Lung microvascular endothelial cell (primary cell): ENCODE measurements at places on chromosomes 11 and 22. TPM values are rescaled to one million over a fixed set of nuclear protein-coding genes. Genes with fewer than 3 reads are reported as not detected.

APOC3 gene
- total RNA-seq: not detected in 2 replicates

TENM4 gene
- under 0.01 TPM in 1 of 2 replicates, not detected in the other for total RNA-seq

- DNase-seq: peak; percentile 17
These were observed 19.2 kb upstream of the OR56A3 start for GRCh38 chr11:5922749-5923426.

DNA sequence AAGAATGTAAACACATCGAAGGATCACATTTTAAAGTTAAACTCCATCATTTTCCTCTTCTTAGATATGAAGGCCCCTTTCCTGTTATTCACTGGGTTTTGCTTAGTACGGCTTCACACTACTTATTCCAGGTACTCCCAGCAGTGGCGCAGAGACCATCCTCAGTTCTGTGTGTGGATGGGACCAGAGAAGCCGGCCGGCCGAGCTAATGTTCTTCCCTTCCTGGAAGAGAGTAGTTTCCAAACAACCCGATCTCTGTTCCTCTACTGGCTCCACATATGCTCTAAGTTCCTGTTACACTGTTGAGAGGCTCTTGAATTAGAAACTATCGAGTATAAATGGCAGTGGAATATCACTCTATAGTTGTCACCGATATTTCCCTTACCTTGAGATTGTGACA lies 684 bp upstream of the NFRKB start:
- DNase-seq: no peak

DNA sequence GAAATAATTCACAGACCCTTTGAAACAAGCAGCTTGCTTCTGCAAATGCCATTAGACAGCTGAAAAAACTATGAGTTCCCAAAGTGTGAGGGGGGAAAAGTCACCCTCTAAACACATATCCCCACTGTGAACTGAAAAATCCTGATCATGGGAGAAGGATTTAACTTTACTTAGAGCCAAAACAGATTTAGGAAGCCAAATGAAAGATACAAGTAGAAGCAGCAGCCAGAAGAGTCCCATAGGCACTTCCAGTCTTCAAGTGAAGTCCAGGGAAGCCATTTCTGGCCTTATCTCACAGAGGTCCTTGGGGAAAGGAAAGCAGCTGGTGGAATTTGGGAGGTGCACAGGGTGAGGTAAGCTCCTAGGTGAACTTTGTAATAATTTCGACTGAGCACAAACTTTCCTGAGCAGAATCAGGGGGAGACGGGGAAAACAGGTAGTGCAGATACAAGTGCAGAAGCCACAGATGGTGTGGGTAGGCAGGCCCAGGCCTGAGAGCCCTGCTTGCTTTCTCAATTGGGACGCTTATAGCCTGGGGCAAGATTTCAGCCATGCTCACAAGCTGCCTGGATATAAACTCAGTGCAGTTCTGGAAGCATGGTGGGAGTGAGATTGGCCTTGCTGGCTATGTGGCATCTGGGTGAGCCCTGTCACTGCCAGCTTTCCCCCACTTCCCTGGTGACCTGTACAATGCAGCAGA lies 44.8 kb downstream of the GAS2 start:
- DNase-seq: no peak

DNA sequence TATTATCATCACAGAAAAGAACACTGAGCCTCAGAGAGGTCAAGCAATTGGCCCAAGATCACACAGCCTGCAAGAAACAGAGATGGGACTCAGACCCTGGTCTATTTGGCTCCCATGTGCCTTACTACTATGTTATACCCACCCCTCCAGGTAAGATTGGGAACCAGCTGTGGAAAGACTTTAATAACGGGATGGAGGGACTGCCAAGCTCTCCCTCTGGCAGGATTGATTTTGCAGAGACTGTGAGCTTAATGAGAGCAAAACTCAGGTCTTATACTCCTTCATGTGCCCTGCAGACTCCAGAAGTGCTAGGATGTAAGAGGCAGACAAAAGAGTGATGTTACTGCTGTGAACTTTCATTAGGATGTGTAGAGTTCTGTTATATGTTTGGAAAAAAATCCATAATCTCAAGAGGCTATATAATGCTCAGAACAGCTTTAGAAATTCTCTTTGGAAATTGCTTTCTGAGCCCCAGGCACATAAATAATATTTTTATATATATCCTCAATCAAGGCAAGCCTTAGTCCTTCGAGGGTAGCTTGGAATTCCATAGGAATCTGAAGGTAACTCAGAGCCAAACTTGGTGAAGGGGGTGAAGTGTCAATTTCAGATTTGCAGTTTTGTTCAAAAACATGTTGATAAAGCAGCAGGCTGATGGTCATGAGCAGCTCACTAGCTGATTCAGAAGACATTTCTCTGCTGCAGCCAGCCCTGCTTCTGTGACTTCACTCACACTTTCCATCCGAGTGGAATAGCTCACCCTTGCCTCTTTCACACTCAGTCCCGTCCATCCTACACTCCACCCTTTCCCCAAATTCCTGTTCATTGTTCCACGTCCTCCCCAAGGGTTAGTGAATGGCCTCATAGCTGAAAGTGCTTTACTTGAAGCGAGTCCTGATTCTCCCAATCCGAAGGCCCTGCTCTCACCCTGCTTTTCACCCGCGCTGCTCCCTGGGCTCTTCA lies 188.8 kb downstream of the SNX19 start:
- no peak for DNase-seq

- DNase-seq: no peak
These were observed 25.1 kb upstream of the TMA7B start for GRCh38 chr22:39935116-39935515.
